Naive thymus-derived CD8-positive, alpha-beta T cell (primary cell): ENCODE measurements at places on chromosomes 5 and 9. TPM values are rescaled to one million over a fixed set of nuclear protein-coding genes. Genes with fewer than 3 reads are reported as not detected.

- H3K4me3 ChIP-seq = no peak overlapping the region
- H3K4me1 ChIP-seq = peaks cover 27% of the 10 kb centered on the region
- peaks cover 2% of the 10 kb centered on the region for H3K27me3 ChIP-seq
- H3K27ac ChIP-seq = no peak overlapping the region
These were observed 27.7 kb downstream of the DUSP1 start for GRCh38 chr5:172743112-172743959.

DNA sequence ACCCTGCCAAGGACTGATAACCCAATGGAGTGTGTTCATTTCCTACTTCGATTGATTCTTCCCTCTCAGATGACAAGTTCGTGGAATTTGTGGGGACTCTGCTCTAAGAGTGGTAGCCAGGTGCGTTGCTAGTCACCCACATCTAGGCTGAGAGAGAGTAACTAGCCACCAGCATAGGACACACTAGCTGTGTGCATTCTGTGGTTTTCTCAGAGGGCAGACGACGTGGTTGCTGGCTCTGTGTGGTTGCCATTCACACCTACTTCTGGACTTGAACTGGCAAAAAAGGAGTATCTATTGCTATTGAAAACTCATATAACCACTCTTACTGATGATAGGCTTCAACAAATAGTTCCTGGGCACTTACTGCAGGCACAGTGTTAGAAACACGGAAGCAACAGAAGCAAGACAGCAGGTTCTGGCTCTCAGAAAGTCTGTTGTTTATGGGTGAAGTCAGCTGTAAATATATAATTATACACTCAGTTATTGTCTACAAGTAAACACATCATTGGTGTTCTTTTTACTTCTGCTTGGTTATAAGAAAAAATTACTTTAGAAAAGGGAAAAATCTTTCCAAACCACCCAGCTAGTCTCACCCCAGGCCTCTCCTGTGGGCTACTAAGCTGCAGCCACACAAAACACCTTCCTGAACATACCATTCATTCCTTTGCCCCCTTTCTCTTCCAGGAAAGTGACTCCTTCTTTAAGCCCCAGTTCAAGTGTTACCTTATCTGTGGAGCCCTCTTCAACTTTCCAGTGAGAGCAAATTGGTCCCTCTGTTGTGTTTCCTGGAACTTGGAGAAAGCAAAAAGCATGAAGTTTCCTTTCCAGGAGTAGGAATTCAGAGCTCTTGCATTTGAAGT, 151.1 kb upstream of the HAPLN1 start:
- no peaks in the 10 kb centered on the region for H3K27me3 ChIP-seq
- no peak overlapping the region for H3K4me3 ChIP-seq
- H3K36me3 ChIP-seq = no peaks in the 10 kb centered on the region
- no peak overlapping the region for H3K27ac ChIP-seq

GRCh38 chr5:175681045-175681967, 23.4 kb downstream of the HRH2 start:
- peak overlapping the region; percentile 29 for H3K27ac ChIP-seq
- DNase-seq = no peak
- no peak overlapping the region for H3K4me3 ChIP-seq
- no peaks in the 10 kb centered on the region for H3K27me3 ChIP-seq
- peaks cover 30% of the 10 kb centered on the region for H3K4me1 ChIP-seq

- no peak for DNase-seq
- H3K4me3 ChIP-seq = no peak overlapping the region
- no peak overlapping the region for H3K27ac ChIP-seq
These were observed 7.2 kb upstream of the TLR4 start for GRCh38 chr9:117697046-117697445.

- H3K4me1 ChIP-seq = peaks cover 6% of the 10 kb centered on the region
- H3K27ac ChIP-seq = no peak overlapping the region
- no peak for DNase-seq
- no peaks in the 10 kb centered on the region for H3K27me3 ChIP-seq
These were observed 7.8 kb upstream of the C9orf40 start for GRCh38 chr9:74960561-74960960.

DNA sequence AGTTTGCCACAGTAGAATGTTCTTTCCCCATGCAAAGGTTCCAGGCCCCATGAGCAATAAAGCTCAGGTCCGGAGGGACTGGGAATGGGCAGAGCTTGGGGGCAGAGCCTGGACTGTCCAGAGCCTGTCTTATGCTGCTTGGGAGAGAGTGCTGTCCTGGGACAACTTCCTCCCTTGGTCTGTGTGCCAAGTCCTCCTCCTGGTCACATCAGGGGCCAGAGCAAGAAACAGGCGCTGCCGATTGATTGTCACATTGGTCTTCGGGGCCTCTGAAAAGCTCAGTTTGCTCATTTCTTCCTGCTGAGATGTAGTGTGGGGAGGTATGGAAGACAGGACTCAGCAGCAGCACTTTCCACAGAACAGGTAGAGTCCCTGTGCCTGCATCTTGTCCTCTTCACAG, 54.0 kb upstream of the FCN1 start:
- H3K27me3 ChIP-seq = peaks cover 35% of the 10 kb centered on the region
- H3K27ac ChIP-seq = no peak overlapping the region
- H3K4me1 ChIP-seq = no peaks in the 10 kb centered on the region

GRCh38 chr5:90227683-90228082, 181.9 kb downstream of the CETN3 start:
- no peaks in the 10 kb centered on the region for H3K4me1 ChIP-seq
- H3K27me3 ChIP-seq = peaks cover 10% of the 10 kb centered on the region
- H3K4me3 ChIP-seq = no peak overlapping the region
- DNase-seq = no peak

DNA sequence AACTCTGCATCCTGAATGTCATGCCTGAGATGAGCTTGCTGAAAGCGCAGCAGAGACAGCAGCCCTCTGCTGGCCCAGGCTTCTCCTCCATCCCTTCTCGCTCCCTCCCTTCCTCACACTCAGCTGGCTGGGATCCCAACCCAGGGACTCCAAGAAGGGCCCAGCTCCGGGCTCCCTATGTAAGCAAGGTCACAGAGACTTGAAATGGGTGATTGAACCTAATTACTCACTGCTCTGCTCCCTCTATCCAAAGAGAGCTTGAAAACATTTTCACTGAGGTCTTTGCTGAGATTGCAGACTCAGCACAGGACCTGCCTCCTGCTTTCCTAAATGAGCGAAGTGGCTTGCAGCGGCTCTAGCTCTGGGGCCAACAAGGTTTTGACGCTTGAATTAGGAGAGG, 42.8 kb downstream of the RAPGEF1 start:
- H3K4me1 ChIP-seq = peaks cover 55% of the 10 kb centered on the region
- no peaks in the 10 kb centered on the region for H3K27me3 ChIP-seq
- H3K4me3 ChIP-seq = no peak overlapping the region
- H3K36me3 ChIP-seq = peaks cover 1% of the 10 kb centered on the region
- H3K27ac ChIP-seq = no peak overlapping the region

GRCh38 chr5:10452768-10453331, 11.2 kb downstream of the ROPN1L start:
- DNase-seq = no peak
- no peaks in the 10 kb centered on the region for H3K27me3 ChIP-seq
- no peaks in the 10 kb centered on the region for H3K36me3 ChIP-seq
- no peak overlapping the region for H3K4me3 ChIP-seq
- H3K4me1 ChIP-seq = peaks cover 17% of the 10 kb centered on the region

DNA sequence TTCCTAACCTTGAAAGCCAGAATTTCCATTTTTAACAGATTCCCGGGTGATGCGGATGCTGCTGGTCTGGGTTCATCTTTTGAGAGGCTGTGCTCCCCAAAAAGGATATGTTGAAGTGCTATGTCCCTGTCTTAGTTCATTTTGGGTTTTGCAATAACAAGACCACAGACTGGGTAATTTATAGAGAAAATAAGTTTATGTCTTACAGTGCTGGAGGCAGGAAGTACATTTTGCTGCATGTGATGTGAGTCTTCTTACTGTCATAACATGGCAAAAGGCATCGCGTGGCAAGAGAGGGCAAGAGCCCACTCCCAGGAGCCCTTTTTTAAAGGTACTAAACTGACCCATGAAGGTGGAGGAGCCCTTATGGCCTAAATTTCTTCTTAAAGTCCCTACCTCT, 114.1 kb downstream of the DAPK1 start:
- H3K4me3 ChIP-seq = no peak overlapping the region
- no peak for DNase-seq
- peaks cover 15% of the 10 kb centered on the region for H3K4me1 ChIP-seq
- H3K27me3 ChIP-seq = no peaks in the 10 kb centered on the region
- H3K36me3 ChIP-seq = no peaks in the 10 kb centered on the region
- no peak overlapping the region for H3K27ac ChIP-seq

GRCh38 chr5:1298067-1298551, 3.2 kb upstream of the TERT start:
- DNase-seq = no peak
- peaks cover 13% of the 10 kb centered on the region for H3K4me1 ChIP-seq
- H3K27ac ChIP-seq = no peak overlapping the region
- H3K36me3 ChIP-seq = no peaks in the 10 kb centered on the region
- no peaks in the 10 kb centered on the region for H3K27me3 ChIP-seq
- H3K4me3 ChIP-seq = no peak overlapping the region

- H3K27me3 ChIP-seq = no peaks in the 10 kb centered on the region
- H3K27ac ChIP-seq = no peak overlapping the region
These were observed 54.6 kb downstream of the SUB1 start for GRCh38 chr5:32639943-32640342.

TAL2 gene
- not detected for total RNA-seq

FAM81B gene
- total RNA-seq = not detected

CA9 gene
- total RNA-seq = not detected
